ENCODE measurements at places on chromosomes 16 and 17.

GRCh38 chr17:4514206-4514605 lies 15.5 kb downstream of the SPNS2 start:
- DNase-seq: no peak

DNA sequence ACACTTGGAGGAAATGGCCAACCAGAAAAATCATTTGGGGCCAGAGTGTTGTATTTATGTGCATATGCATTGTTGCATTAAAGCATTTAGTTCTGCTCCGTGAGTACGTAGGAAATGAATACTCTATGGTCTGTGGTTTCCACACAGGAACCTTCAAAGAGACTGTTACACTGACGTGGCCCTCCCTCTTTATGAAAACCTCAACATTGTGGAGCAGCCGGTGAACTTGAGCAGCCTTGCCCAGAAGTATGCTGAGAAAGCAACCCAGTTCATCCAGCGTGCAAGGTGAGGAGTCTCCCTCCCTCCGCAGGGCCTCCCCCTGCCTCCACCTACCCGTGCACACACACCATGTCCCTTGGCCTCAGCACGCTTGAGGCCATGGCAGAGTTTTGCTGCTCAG lies 65.2 kb downstream of the ARSG start:
- DNase-seq: no peak

DNA sequence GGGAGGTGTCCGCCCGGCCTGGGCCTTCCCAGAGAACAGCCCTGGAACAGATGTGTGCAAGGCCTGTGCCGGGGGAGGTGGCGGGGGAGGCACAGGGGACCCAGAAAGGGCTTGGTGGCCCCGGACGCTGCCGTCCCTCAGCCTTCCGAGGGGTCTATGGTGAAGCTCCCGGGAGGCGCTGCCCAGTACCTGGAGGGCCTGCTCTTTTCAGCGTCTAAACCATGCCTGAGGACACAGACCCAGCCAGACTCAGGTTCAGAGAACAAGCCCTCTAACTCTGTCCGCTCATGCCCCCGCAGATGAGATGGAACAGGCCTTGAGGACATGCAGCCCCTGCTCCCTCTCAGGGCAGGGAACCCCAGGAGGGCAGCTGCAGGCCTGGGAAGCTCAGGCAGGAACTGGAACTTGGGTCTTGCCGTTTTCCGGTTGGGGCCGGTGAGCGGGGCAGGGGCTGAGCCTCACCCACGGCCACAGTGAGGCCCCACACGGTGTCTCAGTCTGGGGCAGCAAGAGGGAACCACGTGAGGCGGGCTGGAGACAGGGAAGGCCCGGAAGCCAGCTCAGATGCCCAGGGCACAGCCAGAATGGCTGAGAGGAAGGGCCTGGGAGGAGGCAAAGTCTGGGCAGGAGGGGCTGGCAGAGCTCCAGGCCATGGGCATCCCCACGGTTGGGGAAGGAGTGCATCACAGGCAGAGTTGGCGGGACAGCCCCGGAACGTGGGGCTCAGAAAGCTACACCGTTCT lies 12.5 kb downstream of the SLC16A3 start:
- DNase-seq: peak; percentile 80

DNA sequence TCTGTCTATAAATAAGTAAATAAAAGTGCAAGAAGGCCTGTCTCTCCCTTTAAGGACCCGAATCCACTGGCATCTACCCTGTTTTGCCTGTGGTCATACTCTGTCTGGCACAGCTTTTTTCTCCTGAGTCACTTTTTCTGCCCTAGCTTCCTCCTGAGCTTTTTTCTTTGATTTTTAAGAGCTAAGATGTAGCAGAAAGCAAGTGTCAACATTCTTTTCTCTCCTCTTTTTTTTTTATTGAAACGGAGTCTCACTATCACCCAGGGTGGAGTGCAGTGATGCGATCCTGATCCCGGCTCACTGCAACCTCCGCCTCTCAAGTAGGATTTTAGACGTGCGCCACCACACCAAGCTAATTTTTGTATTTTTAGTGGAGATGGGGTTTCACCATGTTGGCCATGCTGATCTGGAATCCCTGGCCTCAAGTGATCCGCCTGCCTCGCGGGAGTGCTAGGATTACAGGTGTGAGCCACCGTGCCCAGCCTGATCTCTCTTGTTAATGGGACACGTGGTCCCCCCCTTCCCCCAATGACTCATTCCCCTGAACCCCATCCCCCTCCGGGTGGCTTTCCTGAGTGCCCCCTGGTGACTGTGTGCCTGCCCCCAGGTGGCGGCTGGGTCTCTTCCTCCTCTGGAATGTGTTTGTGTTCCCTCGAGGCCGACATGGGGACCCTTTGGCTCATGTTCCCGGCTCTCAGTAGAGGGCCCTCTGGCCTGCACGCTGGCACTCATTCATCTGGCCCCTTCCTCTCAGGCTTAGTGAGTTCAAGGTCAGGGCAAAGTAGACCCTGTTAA lies 14.2 kb downstream of the C16orf90 start:
- no peak for DNase-seq

GRCh38 chr17:38508954-38509771 lies 80.9 kb downstream of the ARHGAP23 start:
- DNase-seq: peak; percentile 38

GRCh38 chr16:68978303-68978954 lies 127.0 kb upstream of the HAS3 start:
- no peak for DNase-seq

All from C1 segment of cervical spinal cord (tissue), 14 donors.